ENCODE measurements at places on chromosomes 12 and 14.

DNA sequence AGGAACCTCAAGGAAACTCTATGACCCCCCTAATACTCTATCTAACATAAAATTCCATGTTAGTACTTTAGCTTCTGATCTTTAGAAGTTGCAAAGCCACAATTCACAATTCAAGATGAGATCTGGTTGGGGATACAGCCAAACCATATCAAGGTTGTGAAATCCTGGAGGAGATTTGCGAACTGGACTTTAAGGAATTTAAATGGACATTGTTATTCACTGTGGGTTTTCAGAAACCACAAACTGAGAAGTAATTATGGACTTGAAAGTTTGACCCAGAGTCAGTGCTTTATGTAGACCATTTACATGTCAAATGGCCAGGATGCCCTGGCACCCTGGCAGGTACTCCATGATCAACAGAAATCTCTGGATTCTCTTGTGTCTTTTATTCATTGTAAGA is 14.2 kb upstream of the CDKL1 start:
- no peak for DNase-seq

GRCh38 chr14:73645248-73645610 is 443 bp downstream of the DNAL1 start:
- DNase-seq = no peak

GRCh38 chr12:91072931-91073330 is 15.1 kb upstream of the KERA start:
- DNase-seq = no peak

- DNase-seq = no peak
These were observed 28.0 kb upstream of the TXNRD1 start for GRCh38 chr12:104187446-104188155.

DNA sequence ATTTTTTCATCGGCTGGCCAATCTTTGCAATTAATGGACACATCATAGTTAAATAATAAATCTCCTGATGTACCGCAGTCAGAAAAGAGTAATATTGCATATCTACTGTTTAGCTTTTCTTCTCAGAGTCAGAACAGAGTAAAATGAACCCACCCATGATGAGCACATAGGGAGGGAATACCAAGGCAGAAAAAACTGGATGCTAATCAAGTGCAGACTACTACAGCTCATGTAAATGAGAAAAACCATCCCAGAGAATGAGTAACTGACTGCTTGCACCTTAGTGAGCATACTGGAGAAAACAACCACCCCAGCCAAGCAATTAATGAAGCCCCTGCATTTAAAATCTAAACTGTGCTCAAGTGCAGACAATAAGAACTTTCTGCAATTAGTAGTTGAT is 483.7 kb downstream of the MDGA2 start:
- DNase-seq = no peak

Data from activated CD4-positive, alpha-beta T cell treated with anti-CD3 and anti-CD28 coated beads, Interleukin-2, amount 50 U/mL, for 24 hours (primary cell).